ENCODE measurements at places on chromosomes 1 and 21.

GRCh38 chr1:236618507-236618906 lies 14.2 kb upstream of the HEATR1 start:
- no peak for DNase-seq

GRCh38 chr1:160251011-160251410 lies 11.3 kb downstream of the DCAF8 start:
- DNase-seq, result no peak

DNA sequence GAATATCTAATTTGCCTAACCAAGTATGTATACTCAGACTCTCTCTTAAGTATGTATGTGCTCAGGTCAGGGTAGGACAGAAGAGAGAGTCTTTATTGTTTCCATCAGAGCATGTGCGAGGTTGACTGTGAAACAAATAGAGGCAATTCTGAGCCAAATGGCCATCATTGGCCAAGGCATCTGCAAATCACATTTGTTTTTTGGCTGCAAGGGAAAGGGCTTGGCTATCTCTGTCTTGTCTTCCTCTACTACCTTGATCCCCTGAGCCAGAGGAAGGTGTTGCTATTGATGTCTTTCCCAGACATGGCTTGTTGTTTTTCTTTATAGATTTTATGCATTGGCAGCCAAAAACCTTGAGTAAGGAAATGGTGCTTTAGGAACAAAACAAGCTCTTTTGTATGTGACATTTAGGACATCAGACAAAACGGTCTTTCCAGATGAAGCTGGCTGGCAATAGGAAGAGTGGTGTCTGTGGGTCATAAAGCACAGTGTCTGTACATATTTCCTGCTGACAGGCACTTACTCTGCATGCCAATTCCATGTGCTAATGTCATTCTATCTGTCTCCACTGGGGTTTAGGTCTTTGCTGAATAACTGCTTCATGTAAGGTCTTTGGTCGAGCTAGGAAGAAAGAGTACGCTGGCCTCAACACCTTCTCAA lies 163.3 kb downstream of the BRINP2 start:
- no peak for DNase-seq

GRCh38 chr1:63005812-63006211 lies 221.9 kb downstream of the ATG4C start:
- DNase-seq, result no peak

DNA sequence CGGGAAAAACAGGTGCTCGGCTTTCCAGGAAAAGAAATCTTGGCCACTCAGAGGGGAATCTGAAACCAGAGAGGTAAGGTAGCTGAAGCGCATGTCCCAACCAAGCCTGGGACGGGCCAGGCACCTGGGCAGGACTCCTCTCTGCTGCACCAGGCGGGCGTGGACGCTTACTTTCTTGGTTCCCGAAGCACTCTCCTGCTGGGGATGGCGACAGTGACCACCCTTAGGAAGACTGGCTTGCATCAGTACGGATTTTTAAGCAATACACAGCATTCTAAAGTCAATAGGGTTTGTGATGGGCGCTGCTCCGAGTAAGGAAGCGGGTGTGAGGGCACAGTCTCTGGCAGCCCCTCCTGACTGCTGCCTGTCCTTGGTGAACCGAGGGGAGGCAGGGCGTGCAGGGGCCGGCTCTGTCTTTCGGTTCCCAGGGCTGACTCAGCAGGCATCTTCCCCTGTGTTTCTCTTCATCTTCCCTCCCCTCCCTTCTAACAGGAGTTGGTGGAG lies 74.9 kb upstream of the ANGPTL1 start:
- no peak for DNase-seq

- no peak for DNase-seq
Observed at GRCh38 chr21:28602546-28602945, 390.1 kb downstream of the LTN1 start.

GRCh38 chr1:110084227-110085078 lies 14.0 kb upstream of the ALX3 start:
- DNase-seq, result no peak

DNA sequence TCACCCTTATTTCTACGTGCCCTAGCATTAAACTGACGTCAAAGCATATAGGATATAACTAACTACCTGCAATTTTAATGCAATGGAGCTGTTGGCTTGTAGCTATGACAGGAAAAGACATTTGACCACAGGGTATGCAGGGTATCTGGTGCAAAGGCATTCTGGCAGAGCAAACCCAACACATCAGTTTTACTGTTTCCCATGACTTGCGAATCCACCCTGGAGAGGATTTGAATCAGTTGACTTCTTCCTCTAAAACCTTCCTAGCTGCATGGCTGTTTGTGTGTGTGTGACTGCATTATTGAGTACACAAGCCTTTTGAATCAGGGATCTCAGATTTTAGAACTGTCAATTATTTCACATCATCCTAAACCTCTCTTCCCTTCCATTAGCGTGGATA lies 41.7 kb upstream of the SYT14 start:
- DNase-seq, result no peak

- no peak for DNase-seq
Observed at GRCh38 chr1:236280438-236281197, 1.1 kb downstream of the ERO1B start.

- no peak for DNase-seq
Observed at GRCh38 chr1:157370698-157371097, 181.6 kb downstream of the FCRL5 start.

GRCh38 chr1:16612332-16613172 lies 812 bp downstream of the NBPF1 start:
- peak; percentile 82 for DNase-seq

DNA sequence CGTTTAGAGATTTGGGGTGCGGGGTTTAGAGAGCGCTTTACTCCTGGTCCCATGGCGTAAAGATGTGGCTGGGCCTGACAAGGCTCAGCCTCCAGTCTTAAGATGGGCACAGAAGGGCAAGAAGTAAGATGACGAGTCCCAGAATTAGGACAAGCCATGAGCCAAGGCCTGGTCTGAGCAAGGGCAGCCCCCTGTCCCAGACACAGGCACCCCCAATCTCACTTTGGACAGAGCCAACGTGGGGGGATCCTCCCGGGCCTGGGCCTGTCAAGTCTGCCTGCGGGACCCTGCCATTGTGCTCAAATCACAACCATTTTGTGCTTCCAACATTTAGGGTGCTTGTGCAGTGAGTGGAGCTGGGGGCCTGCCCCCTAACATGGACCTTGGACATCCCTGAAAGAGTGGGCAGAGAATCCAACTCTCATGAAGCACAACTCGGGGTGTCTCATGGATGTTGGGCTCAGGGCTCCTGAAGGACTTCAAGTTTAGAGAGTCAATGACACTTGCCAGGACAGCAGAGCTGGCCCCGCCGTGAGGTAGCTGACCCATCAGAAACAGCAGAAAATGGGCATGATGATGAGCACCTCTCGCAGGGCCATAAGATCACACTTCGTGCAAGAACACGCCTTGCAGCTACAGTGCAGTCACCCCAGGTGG lies 52.6 kb downstream of the KIF21B start:
- DNase-seq, result no peak

DNA sequence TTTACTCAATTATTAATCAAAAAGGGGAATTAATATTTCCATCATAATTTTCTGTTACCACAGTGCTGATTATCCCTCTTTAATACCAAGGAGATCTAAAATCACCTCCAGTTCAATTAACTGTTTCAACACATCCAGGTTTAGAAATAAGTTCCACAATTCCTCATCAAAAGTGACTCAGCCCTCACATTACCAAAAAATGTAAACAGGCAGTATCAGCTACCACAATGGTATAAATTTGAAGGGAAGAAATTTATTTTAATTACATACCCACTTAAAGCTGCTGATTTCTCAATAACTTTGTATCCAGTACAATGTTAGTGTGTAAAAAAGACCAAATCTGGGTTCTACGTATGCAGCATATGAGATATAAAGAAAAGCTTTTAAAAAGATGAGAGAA lies 51.9 kb downstream of the EIF4G3 start:
- DNase-seq, result peak; percentile 37

DNA sequence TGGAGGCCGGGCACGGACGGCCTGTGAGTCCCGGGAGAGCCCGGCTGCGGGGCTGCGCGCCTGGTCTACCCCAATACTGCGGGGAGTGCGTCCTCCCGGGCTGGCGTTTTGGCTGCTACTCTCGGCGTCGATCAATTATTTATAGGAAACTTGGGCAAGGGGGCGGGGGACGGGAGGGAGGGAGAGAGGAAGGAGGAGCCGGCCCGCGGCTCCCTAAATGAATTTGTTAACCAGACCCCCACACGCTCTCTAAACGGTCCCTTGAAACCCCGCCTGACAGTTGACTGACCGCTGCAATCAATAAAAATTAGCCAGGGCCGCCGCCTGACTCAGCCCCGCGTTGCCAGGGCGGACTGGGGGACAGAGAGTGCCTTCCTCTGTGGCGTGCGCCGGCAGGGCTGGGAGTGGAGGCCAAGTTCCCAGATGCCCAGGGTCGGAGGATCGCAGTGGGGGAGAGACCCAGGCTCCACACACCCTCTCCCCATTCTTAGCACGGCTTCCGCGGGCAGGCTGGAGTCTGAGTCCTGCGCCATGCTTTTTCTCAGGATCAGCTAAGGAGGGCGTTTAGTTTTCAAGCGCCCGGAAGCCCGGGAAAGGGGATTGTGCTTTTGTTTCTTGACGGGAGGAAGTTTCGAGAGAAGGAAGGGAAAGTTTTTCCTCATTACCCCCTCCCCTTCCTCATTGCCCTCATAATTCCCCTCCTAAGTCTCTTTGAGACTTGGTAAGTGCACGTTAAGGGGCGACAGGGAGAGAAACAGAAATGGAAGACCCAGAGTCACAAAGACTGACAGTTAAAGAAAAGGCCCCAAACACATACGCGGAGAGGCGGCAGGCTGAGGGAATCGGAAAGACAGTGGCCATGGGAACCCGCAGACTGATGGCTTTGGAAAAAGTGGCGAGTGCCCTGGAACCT lies 6.2 kb downstream of the PAX7 start:
- no peak for DNase-seq

- DNase-seq, result no peak
Observed at GRCh38 chr1:61152469-61153105, 70.2 kb downstream of the NFIA start.

GRCh38 chr1:156863631-156864030 lies 3.0 kb downstream of the NTRK1 start:
- no peak for DNase-seq

- no peak for DNase-seq
Observed at GRCh38 chr1:89986020-89986419, 8.9 kb upstream of the ZNF326 start.

- no peak for DNase-seq
Observed at GRCh38 chr21:21097466-21097865, 99.3 kb downstream of the NCAM2 start.

GRCh38 chr1:245172829-245173228 lies 18.0 kb downstream of the KIF26B start:
- DNase-seq, result no peak

DNA sequence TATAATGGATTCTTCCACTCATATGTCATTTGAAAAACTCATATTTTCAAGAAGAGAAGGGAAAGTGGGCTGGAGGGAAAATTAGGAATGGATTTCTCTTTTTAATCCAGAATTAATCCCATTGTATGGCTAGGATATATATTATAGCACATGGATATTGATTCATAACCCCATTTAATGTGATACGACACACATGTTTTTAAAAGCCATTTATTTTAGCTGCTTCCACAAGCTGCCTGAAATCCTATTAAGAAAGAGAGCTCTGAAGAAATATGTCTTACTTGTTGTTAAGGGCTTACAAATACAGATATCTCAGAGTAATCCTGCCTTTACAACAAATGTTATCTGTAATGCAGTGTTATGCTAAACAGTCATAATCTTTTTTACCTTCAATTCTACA lies 598.6 kb downstream of the AMY1C start:
- no peak for DNase-seq

DNA sequence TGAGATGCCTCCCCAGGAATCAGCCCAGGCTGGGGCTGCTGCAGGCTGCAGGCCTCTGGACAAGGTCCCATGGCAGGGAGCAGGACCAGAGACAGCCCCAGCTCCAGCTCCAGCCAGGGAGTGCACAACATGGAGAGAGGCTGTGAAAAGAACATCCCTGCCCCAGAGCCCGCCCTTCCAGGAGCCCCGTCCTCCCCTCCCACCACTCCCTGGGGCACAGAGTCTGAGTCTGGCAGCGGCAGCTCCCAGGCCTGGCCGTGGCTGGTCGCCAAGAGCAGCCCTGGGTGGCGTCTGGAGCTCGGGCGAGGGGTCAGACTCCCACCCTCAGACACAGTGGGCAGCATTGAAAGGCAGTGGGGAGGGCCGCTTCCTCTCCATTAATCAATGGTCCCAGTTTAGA lies 37.8 kb downstream of the MEGF6 start:
- no peak for DNase-seq

- DNase-seq, result no peak
Observed at GRCh38 chr1:178916448-178917174, 45.7 kb upstream of the ANGPTL1 start.

- DNase-seq, result no peak
Observed at GRCh38 chr21:43467785-43468184, 40.9 kb upstream of the SIK1 start.

GRCh38 chr1:171742577-171742922 lies 685 bp upstream of the VAMP4 start:
- no peak for DNase-seq

DNA sequence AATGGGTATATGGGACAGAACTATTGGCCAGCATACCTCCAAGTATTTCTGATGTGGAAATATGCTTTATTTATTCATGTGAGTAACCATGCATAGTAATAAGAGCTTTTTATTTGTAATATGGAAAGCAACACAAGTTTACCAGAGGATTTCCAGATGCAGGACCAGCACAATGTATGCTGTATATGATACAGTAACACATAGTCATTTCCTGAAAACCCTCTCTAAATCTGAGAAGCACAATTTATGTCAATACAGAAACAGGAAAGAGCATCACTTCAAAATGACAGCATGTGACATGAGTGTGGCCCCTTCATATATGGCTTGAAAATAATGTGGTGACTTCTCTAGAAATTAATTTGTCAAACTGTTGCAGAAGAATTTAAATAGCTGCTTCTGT lies 1134.7 kb upstream of the ADGRL2 start:
- no peak for DNase-seq

- DNase-seq, result no peak
Observed at GRCh38 chr1:64139877-64140276, 63.5 kb upstream of the UBE2U start.

- DNase-seq, result no peak
Observed at GRCh38 chr21:42231756-42232155, 12.8 kb downstream of the ABCG1 start.

- no peak for DNase-seq
Observed at GRCh38 chr1:2530513-2531361, 674 bp upstream of the HES5 start.

- no peak for DNase-seq
Observed at GRCh38 chr1:225999912-226000337, 782 bp upstream of the SDE2 start.

- no peak for DNase-seq
Observed at GRCh38 chr1:2396059-2396458, 4.4 kb downstream of the RER1 start.
